Transverse colon (tissue), 4 donors: ENCODE measurements at places on chromosomes 2 and 18. TPM values are rescaled to one million over a fixed set of nuclear protein-coding genes. Genes with fewer than 3 reads are reported as not detected.

Gene REG3G
- total RNA-seq, result not detected

Gene EVX2
- not detected for total RNA-seq

Gene REG1B
- total RNA-seq, result not detected

Gene RAD51AP2
- total RNA-seq, result not detected

Gene LOXHD1
- total RNA-seq, result not detected

Gene ABCG5
- not detected for total RNA-seq

Gene PUS10
- total RNA-seq, result 12.6 TPM

Gene ACMSD
- total RNA-seq, result not detected

Gene KCNS3
- total RNA-seq, result 65.4 TPM

- DNase-seq, result no peak
Measured at GRCh38 chr2:179946810-179947615, 60.1 kb downstream of the CWC22 start.

DNA sequence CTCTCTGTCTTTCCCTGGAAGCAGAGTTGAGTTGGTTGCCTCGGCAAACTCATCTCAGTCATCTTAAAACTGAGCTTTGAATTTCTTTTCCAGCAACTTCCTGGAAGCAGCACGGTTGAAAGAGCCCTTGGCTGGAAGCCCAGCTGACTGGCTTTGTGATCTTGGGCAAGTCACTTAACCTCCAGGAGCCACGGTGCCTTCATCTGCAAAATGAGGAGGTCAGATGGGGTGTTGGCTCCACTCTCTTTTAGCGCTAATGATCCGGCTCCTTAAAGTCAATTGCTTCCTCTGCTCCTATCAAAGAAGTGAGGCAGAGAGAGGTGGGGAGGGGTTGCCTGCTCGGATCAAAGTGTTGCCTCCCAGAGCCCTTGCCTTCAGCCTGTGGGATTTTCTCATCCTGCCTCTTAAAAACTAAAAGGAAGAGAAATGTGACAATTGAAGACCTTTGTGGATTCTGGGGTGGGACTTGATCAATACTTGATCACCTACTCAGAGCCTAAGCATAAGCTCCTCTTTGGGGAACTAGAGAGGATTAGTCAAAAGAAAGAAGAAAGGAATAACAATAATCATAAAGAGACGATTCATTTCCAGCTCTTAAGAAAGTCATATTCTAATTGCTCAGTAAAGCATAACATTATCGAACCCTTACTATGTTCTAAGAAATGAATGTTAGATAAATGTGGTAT is 86.6 kb downstream of the MYCN start:
- DNase-seq, result no peak

DNA sequence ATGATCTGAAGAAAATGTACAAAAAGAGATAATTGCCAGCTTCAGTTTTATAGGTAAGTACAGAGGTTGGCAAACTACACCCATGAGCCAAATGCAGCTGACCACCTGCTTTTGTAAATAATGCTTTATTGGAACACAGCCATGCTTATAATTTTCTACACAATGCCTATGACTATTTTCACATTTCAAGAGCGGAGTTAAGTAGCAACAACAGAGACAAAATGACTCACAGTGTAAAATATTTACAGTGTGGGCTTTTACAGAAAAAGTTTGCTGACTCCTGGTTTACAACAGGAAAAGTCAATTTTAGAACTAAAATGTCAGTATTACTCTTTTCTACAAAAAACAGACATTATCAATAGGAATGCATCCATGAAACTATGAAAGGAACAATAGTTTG is 26.0 kb downstream of the CWC22 start:
- DNase-seq, result no peak

GRCh38 chr2:80515964-80516363 is 211.4 kb upstream of the LRRTM1 start:
- no peak for DNase-seq

DNA sequence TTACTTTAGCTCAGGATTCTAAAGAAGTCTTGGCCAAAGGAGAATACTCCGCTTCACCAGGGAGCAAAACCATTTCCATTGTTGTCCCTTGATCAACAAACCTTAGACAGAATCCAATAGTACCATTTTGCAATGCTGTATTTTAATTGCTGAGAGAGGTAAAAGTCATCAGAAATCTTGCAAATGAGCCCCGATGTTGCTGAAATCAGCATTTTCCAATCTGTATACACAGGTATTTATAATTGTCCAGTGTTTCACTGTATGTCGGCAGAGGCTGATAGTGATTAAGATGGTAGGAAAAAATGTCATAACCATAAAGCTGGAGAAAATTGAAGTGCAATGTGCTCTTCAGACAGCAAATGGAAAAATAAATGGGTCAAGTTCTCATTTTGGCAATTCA is 170.0 kb upstream of the ARL4C start:
- no peak for DNase-seq

DNA sequence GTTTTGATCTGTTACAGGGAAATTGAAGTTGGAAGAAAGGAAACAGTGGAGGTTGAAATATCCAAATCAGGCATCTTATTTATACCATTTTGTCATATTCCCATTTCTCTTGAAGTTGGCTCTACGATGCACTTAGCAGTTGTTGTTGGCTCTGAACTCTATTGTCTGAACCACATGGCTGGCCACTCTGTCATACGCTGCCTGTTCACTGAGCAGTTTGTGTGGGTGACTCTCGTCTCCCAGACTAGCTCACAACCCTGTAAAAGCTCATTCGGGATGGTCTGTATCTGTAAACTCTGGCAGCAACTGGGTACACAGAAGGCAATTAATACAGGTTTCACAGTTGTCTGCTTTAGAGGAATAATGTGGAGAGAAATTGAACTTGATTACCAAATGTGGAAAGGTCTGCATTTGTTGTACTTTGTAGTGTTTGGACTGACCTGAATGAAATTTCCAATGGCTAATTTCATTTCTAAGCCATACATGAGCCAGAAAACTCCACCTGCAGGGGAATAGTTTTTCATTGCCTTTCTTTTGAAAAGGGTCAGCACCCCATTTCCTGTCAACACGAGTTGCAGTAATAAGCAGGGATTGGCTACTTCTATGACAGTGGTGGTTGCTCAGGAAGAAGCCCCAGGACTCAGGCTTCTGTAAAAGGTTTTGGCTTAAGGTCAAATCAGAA is 378.2 kb downstream of the OSR1 start:
- no peak for DNase-seq

DNA sequence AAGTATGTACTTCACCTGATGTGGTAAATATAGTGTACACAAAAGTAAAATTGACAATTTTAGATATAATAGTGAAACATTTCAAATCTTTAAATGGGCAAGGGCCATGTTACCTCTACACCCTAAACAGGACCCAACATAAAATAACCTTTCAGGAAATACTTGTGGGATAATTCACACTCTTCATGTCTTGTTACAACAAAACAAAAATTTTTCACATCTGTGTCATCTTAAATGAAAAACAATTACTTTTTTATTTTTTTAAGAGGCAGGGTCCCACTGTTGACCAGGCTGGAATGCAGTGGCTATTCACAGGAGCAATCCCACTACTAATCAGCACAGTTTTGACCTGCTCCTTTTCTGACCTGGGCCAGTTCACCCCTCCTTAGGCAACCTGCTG is 42.1 kb downstream of the SRBD1 start:
- DNase-seq, result no peak

DNA sequence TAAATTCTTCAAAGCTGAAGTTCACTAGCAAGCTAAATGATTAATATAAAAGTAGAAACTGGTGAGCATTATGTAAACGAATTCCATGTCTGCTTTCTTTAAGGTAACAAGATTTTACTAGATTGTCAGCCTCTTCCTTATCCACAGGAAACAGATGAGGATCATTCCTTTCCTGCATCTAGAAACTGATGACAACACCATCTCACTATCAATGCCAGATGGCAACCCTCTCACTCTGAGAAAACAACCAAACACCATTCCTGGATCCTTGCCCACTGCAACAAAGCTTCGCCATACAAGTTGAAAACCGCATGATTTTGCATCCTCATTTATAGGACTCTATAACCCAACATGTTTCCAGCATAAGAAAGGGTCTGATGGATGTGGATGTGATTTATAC is 122.9 kb downstream of the ZNF521 start:
- no peak for DNase-seq

GRCh38 chr18:12656938-12657683 is 796 bp downstream of the SPIRE1 start:
- DNase-seq, result peak; percentile 23

- no peak for DNase-seq
Measured at GRCh38 chr2:10930721-10931516, 19.2 kb downstream of the KCNF1 start.

- DNase-seq, result no peak
Measured at GRCh38 chr2:200300638-200301314, 5.7 kb upstream of the SPATS2L start.

DNA sequence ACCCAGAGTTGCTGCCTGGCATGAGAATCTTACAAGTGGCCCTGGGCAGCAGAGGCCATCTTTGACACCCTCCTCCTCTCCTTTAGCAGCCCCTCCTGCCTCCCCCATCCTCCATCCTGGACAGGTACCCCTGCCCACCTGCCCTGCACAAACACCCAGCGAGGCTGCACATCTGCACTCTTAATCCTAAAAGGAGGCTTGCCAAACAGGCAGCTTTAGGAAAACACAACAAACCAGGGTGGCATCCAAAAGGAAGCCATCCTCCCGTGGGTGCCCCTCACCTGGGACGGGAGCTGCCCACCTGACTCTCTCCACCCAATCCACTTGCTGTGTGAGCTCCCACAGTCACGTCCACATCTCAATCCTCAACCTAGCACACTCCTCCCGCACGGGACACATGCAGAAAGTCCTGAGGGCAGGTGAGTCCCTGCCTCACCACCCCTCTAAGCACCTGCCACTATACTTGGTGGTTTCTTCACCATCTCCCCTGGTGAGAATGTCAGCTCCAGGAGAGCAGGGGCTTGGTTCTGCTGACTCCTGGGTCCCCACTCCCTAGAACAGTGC is 5.8 kb downstream of the BIN1 start:
- no peak for DNase-seq

GRCh38 chr2:117470311-117471095 is 344.0 kb upstream of the DDX18 start:
- peak; percentile 41 for DNase-seq

DNA sequence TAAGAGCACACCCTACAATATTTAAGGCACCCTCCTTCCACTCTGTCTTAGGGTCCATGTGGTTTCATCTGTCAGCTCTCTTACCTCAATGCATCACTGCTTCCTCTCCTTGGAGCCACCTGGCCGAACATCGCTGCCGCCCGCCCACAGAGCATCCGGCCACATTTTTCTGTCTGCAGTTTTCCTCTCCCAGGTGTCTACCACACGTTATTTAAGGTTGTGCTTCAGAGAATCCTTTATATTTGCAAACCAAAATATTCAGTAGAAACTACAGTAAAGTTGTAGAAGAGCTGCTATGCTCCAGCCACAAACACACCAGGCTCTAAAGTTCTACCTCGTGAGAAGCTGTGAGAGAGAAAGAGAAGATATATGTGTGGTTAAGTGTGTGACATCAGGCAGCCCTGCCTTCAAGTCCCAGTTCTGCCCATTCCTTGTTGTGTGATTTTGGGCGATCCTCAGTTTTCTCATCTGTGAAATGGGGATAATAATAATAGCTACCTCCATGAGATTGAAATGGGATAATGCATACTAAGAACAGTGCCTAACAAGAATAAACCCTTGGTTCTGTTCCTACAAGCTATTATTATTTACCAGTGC is 4.9 kb upstream of the STK17B start:
- DNase-seq, result peak; percentile 77

- DNase-seq, result no peak
Measured at GRCh38 chr2:45120546-45120945, 111.3 kb upstream of the SIX2 start.

DNA sequence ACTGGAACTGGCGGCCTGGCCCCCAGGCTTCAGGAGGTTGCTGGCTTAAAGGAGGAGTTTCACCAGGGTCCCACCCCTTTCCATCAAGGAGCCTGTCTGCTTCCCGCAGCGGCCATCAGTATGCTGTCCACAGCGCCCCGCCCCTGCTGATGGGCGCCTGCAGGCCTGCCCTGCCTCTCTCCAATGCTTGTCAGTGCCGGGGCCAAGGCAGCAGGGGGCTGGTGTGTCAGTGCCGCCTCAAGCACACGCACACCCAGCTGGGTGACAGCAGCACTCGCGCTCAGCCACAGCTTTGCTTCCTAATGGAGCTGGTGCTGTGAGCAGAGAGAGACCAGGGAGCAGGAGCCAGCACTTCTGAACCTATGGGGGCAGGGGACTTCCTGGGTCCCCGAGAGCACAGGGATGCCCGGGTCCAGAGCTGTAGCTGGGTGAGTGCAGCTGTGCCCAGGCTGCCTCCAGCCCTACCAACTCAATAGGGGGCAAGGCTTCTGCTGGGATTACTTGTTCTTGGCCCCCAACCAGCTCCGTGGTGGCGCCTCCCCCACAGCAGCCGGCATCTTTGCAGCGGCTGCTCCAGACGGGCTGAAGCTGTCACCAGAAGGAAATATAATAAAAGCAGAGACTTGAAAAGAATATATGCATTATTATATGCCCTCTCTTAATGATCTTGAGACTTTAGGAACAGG is 377.2 kb upstream of the LRATD1 start:
- no peak for DNase-seq

DNA sequence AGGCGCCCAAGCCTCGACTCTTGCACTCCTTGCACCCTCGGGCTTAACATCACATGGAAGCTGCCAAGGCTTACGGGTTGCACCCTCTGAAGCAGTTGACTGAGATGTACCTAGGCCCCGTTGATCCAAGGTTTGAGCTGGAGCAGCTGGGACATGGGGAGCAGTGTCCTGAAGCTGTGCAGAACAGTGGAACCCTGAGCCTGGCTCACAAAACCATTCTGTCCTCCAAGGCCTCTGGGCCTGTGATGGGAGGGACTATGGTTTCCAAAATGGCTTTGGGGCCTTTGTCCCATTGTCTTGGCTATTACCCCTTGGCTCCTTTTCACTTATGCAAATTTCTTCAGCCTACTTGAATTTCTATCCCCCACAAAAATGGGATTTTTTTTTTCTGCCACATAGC is 454.0 kb downstream of the PIK3C3 start:
- DNase-seq, result no peak

DNA sequence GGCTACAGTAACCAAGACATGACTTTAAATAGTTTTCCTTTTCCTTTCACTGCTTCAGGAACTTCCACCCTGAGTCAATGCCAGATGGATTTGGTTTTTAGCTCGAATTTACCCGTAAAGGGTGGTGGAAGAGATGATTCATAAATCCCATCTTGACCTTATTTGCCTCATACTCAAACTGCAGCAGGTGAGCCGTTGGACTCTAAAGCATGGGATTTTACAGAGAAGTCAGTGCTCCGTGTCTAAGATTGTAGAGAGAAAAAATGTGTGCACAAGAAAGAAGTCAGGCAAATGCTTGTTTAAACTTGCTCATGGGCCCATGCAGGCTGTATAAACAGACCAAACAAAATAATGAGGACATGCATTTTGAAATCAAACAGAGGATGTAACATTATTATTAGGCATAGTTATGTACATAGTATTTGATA is 369.7 kb upstream of the TRIB2 start:
- no peak for DNase-seq

GRCh38 chr2:30216157-30216556 is 15.2 kb upstream of the LBH start:
- DNase-seq, result no peak

GRCh38 chr2:238771218-238771617 is 76.7 kb upstream of the TWIST2 start:
- no peak for DNase-seq

- DNase-seq, result no peak
Measured at GRCh38 chr18:44518091-44518615, 162.5 kb upstream of the SETBP1 start.

GRCh38 chr2:45942237-45942738 is 290.8 kb downstream of the PRKCE start:
- DNase-seq, result no peak
